T-cell (primary cell): ENCODE measurements at places on chromosomes 4 and X. TPM values are rescaled to one million over a fixed set of nuclear protein-coding genes. Genes with fewer than 3 reads are reported as not detected.

Gene SMIM31
- not detected for total RNA-seq

Gene FHDC1
- total RNA-seq: 0.13 TPM

Gene MGARP
- 0.38 TPM for total RNA-seq

Gene CSAG1
- total RNA-seq: not detected

Gene ARX
- total RNA-seq: not detected

Gene GALNT7
- total RNA-seq: 14.0 TPM

Gene SCD5
- total RNA-seq: 1.3 TPM

Gene CRMP1
- total RNA-seq: 0.16 TPM

Gene UGDH
- total RNA-seq: 22.8 TPM

Gene ARR3
- total RNA-seq: not detected

Gene CBR4
- 24.3 TPM for total RNA-seq

Gene CLTRN
- 0.45 TPM for total RNA-seq

Gene PHOX2B
- total RNA-seq: not detected

Gene ARSJ
- 0.20 TPM for total RNA-seq

Gene NHSL2
- 3.3 TPM for total RNA-seq

Gene ABCG2
- total RNA-seq: 1.1 TPM

Gene SPCS3
- total RNA-seq: 137 TPM

Gene SLAIN2
- total RNA-seq: 61.5 TPM

Gene UCP1
- not detected for total RNA-seq

Gene KIAA1210
- total RNA-seq: not detected

Gene TLR7
- not detected for total RNA-seq
